ENCODE measurements at places on chromosomes 16 and 17. TPM values are rescaled to one million over a fixed set of nuclear protein-coding genes. Genes with fewer than 3 reads are reported as not detected.

Gene CDRT15L2
- total RNA-seq = not detected

DNA sequence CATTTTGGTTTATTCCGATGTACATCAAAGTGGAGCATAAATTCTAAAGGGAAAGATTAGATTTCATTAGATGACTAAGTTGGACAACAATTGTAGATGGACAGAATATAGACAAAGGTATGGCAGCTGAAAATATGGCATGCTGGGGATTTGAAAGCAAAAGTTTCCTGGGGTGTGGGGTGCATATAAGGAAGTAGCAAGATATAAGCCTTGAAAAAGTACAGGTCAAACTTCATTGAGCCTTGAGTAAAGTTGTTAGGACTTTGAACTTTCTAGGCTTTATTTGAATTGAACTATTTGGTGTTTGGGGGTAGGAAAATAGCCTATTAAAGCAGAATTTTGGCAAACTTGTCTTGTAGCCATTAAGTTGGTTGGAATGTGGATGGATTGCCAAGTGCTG lies 75.8 kb upstream of the KCNJ16 start:
- DNase-seq = no peak

DNA sequence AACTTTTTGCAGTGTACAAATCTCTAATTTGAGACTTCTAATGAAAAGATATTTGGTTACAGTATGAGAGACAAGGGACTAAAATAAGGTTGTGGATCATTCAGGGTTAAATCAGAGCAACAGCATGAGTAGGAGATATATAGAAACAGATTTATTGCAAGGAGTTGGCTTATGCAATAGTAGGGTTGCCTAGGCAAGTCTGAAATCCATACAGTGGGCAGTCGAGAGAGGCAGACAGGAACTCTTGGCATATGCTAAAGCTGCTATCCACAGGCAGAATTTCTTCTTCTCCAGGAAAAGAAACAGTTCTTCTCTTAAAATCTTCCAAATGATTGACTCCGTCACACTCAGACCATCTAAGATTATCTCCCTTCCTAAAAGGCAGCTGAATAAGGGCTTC lies 500.8 kb downstream of the MAF start:
- DNase-seq = no peak

GRCh38 chr16:84995663-84996062 lies 15.7 kb downstream of the ZDHHC7 start:
- peak; percentile 42 for DNase-seq

All from activated CD4-positive, alpha-beta memory T cell treated with anti-CD3 and anti-CD28 coated beads, Interleukin-2, amount 10 ng/mL, durations not matched to agents 7 days and 5 days (primary cell).